CD8-positive, alpha-beta memory T cell (primary cell): ENCODE measurements at places on chromosomes 5 and 9. TPM values are rescaled to one million over a fixed set of nuclear protein-coding genes. Genes with fewer than 3 reads are reported as not detected.

The MYOZ3 gene
- polyA plus RNA-seq = not detected

The SH3PXD2B gene
- not detected for polyA plus RNA-seq

The TRUB2 gene
- polyA plus RNA-seq = 23.6 TPM

The TRPM3 gene
- not detected for polyA plus RNA-seq

The PTPRD gene
- polyA plus RNA-seq = not detected

The IL4 gene
- not detected for polyA plus RNA-seq

DNA sequence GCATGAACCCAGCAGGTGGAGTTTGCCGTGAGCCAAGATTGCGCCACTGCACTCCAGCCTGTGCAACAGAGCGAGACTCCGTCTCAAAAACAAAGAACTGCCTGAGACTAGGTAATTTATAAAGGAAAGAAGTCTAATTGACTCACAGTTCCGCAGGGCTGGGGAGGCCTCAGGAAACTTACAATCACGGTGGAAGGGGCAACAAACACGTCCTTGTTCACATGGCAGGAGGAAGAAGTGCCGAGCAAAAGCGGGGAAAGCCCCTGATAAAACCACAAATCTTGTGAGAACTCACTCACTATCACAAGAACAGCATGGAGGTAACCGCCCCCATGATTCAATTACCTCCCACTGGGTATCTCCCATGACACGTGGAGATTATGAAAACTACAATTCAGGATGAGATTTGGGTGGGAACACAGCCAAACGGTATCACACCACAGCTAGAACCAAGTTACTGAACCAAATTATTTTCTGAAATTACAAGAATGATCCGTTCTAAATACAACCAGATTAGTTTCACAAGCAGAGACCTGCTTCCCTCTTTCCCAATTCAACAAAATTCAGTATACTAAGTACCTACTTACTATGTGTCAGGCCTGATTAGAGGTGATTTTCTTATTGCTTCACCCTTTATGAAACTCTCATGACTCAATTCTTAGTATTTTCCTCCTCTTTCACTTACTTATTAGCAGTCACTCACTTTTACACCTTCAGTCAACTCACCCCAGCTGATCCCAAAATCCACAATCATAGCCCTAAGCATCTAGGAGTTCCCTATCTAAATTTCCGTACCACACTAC, 8.4 kb downstream of the UBTD2 start:
- DNase-seq = peak; percentile 21

DNA sequence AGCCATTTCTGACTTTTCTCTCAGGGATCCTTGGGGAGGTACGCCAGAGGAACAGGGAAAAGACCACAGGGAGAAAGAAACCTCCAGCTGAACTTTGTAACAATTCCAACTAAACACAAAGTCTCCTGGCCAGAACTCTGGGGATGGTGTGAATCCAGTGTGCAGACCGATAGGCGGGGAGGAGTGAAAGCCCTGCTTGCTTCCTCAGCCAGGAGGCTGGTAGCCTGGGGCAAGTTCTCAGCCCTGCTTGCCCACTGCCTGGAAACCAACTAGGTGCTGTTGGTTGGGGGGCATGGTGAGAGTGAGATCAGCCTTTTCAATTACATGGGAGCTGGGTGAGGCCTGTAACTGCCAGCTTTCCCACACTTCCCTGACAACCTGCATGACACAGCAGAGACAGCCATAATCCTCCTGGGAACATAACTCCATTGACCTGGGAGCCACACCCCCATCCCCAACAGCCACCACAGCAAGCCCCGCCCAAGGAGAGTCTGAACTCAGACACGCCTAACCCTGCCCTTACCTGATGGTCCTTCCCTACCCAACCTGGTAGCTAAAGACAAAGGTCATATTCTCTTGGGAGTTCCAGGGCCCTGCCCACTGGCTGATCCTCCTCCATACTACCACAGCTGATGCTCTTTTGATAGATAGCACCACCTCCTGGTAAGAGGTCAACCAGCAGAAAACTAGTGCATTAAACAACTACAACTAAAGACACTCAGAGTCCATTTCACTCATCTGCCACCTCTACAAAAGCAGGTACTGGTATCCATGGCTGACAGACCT, 100.1 kb upstream of the TNFAIP8 start:
- no peak for DNase-seq

DNA sequence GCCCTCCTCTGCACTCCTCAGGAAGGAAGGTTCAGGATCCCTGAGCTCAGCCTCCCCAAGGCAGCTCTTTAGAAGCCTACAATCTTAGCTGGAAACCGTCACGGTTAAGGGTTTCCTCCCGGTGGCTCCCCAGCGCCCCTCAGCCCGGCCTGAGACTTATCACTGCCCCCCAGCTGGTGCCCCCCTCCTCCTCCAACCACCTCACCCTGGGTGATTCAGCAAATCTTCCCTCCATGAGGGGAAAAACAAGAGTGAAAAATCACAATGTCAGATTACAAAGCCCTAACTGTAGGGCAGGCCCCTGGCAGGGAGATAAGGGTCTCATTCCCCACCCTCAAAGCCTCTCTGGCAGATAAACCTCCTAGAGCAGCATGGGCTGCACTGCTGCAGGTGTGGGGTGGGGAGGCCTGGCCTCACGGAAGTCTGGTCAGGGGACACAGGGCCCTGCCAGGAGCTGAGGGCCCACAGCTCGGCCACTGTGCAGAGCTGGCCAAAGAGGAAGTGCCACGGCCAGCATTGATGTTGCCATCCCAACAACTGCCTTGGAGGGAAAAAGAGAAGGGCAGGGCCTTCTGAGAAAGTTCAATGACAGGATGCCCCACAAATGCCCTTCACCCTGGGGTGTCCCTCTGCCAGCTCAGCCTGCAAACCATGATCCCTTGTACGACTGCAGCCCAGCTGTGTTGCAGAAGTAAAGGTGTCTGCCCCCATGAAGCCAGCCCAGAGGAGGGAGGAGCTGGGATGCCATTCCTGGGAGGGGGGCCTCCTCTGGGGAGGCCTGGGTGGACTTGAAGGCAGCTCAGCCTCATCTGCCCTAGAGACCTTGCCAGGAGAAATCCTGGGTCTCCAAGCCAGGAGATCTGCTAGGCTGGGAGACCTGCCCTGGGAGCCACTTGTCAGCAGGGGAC, 25.9 kb downstream of the GFI1B start:
- DNase-seq = no peak

DNA sequence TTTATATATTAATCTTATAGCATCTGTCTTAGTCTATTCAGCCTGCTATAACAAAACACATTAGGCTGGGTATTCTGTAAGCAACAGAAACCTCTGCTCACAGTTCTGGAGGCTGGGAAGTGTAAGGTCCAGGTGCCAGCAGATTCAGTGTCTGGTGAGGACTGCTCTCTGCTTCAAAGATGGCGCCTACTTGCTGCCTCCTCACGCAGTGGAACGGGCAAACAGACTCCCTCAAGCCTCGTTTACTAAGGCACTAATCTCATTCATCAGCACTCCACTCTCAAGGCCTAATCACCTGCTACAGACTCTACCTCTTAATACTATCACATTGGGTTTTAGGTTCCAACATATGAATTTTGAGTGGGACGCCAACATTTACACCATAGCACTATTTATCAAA, 5.2 kb upstream of the TBC1D2 start:
- no peak for DNase-seq

DNA sequence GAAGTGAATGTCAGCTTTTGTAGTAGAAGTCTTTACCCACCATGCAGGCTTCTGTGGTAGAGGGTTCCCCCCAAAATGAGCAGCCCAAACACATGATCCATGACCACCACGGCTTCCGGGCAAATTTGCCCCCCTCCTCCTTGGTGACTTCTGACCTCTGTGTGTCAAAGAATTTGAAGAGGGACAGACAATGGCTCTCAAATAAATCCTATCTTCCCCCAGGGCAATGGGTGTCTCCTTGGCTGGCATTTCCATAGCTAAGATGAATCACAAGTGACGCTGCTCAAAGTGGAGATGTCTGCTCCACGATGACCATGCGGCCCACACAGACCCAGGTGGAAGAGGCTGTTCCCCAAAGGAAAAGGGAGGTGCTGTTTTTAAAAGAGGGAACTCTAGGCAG, 30.2 kb upstream of the BOD1 start:
- no peak for DNase-seq

DNA sequence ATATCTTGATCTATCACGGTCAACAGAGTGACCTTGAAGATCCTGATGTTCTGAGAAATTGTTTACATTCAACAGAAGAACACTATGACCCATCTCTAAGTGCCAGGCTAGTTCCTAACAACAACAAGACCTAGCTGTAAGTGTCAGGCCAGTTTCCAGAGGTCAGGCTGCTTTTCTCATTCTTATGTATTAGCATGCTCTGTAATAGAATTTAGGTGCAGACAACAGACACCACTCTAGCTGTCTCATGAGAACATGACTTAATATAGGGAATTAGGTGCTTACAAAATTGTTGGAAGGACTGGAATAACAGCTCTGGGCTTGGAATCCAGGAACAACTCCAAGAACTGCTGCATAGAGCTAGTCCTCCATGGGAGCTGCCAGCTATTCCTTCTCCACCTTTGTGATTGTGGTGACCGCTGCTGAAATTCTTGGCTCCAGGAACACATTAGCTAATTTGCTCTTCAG, 138.7 kb downstream of the SNX18 start:
- DNase-seq = no peak

GRCh38 chr9:105047742-105048041, 119.7 kb upstream of the ABCA1 start:
- DNase-seq = no peak

DNA sequence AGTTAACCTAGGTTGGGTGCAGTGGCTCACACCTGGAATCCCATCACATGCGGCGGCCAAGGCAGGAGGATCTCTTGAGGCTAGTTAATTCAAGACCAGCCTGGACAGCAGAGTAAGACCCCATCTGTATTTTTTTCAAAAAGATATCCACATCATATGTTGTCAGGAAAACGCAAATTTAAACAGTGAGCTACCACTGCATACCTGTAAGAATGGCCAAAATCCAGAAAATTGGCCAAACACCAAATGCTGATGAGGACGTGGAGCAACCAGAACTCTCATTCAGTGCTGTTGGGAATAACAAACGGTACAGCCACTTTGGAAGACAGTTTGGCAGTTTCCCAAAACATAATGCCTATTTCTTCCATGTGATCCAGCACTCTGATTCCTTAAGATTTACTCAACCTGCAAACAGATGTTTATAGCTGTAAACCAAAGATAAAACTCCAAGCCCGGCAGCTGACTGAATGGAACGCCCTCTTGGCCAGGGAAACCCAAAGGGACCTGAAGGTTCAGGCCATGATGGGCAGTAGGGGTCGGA, 12.4 kb downstream of the CEL start:
- DNase-seq = no peak

DNA sequence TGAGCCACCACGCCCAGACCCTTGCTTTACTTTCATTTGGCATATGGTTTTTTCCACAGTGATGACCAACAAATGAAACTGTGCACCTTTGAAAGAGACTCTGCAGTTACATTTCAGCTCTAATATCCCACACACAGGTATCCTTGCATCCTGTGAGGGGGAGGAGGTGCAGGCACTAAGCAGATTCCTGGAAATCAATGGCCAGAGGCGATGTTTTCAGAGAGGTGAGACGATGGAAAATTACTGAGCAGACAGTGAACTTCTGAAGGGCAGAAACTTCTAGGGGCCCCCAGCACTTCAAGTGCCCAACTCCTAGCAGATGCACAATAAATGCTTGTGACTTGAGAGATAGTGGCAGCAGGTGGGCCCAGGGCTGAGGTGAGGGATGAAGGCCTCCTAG, 29.8 kb upstream of the GNE start:
- DNase-seq = no peak

DNA sequence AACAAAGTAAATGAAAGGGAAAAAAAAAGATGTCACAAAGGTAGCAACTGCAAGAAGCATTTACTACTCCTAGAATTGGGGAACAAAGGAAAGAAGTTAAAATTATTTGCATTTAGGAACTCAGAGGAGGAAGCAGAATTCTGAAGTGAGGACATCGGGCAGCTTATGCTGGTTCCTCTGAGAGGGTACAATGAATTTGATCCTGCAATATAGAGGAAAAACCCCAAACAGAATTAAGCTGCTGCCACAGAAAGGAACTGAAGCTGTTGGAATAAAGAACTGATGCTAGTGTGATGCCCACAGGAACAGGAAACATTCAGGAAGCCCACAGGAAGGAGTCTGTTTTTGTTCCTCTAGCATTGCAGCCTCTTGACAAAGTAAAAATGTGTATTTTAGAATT, 22.3 kb upstream of the TBCA start:
- no peak for DNase-seq

GRCh38 chr5:141363952-141364660, at the start of gene PCDHGA5:
TSS of gene PCDHGA5 (plus strand) at chr5:141364162. CDS start at chr5:141364331, 169 bp downstream.
- no peak for DNase-seq

DNA sequence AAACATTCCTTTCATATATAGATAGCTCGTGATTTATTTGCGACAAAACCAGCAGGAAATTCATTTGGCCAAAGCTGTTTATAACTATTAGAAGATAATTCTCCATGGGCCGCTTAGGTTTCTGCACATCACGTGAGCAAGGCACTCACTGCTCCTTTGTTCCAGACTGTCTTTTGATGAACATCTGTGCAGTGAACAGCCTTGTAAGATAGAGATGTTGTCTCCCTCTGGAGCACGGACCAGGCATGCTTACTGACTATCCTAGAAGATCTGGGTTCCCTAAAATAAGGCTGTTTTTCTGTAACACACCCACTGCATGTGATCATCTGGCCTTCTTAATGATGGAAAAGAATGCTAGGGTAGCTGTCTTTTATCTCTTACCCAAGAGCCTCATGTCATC, 30.9 kb downstream of the YIPF5 start:
- DNase-seq = no peak

- no peak for DNase-seq
These were observed 92.4 kb upstream of the SLC1A1 start for GRCh38 chr9:4397917-4398316.

DNA sequence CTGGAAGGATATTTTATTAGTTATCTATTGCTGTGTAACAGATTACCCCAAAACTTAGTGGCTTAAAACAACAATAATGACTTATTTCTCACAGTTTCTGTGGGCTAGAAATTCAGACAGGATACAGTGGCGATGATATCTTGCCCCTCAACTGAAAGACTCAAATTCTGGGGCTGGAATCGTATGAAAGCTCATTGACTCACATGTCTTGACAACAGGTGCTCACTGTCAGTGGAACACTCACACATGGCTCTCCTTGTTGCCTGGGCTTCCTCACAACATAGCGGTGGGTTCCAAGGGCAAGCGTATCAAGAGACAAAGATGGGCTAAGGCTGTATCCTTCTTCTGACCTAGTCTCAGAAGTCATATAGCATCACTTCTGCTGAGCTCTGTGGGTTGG, 3.7 kb upstream of the GNPDA1 start:
- DNase-seq = peak; percentile 7

DNA sequence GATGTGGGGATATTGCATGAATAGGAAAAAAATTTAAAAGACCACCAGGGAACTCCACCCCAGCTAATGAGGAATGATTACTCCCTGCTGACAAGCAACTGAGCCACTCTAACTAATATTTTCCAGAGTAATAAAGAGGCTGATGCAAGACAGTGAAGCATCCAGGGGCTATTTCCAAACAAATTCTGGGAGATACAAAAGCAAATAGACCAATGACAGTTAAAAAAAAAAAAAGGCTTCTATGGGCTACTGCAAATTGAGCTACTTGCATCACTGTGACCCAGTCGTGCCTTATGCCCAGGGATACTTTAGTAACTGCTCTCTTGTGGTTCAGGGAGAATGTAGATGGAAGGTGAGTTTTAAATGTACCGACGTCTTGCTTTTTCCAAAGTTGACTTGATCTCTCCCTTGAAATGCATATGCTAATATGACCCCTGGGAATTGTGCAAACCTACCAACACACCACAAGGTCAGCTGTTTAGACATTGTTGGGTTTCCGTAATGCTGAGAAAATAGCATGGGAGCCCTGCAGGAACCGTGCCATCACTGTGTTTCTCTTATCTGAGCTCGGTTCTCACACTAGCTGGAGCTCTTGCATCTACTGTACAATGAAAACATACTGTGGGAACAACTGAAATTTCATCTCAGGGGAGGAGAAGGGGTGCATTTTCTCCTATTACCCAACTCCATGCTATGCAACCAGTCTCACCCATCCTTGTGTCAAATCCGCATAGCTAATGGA, 250.6 kb upstream of the MAP3K1 start:
- DNase-seq = no peak
